Activated naive CD8-positive, alpha-beta T cell treated with anti-CD3 and anti-CD28 coated beads, Interleukin-2, amount 10 ng/mL, durations not matched to agents 7 days and 5 days (primary cell): ENCODE measurements at places on chromosomes 13 and 19.

DNA sequence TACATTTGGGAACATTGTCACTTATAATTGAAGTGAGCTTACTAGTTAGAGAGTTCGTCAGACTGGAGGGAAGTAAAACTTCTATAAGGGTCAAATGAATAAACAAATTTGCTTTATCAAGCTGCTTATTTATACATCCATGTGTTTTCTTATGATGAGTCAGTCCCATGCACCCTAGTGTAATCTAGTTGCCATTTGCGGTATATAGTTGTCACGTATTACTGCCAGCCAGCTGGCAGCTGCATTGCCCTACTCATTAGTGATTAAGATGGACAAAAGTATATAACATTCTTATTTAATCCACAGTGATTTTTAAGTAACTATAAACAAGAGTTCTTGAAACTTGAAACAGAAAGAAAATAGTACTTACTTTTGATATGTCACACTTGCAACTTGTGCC is 182.4 kb downstream of the GPC6 start:
- DNase-seq = no peak

DNA sequence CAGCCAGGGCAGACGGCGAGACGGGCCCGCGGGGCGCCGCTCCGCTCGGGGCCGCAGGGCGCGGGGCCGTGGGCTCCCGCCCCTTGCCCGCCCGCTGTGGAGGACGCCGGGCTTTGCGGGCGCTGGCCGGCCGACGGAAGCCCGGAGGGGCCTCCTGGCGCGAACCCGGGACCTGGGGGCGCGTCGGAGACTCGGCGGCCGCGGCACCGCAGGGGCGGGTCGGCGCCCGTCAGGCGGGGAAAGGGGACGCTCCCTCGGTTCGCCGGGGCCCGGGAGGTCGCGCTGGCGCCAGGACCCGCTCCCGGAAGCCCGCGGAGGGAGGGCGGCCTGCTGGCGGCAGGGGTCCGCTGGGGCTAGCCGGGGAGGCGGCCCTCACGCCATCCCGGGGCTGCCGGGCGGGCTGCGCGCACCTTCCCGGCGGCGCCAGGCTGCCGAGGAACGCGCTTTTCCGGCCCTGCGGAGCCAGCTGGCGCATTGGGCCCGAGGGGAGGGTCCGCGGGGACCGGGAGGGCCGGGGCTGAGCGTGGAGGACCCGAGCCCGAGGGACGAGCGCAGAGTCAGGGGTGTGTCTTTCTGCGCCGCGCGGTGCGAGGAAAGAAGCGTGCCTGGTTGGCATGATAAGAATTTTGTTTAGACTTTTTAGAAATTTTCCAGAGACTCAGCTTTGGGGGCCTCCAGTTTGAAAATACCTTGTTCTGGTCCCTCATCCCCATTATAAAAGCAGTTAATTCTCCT is 511 bp downstream of the GARRE1 start:
- peak; percentile 67 for DNase-seq

DNA sequence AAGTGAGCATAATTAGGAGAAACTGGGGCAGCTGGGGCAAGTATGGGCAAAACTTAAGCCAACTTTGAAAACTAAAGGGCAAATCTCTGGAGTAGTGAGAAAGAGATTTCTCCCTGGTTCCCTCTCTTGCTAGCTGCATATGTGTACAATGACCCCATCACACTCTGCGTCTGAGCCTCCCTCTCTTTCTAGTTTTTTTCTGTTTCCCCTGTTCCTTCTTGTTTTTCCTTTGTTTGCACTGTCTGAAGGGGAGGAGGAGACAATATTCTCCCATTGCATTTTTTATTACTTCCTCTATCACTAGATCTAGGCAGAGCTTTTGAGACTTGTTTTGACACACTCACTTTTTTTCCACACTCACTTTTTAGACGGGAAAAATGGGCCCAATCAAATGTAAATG is 11.2 kb upstream of the CLDN10 start:
- DNase-seq = no peak

GRCh38 chr13:22482496-22483000 is 698.2 kb upstream of the SGCG start:
- no peak for DNase-seq

DNA sequence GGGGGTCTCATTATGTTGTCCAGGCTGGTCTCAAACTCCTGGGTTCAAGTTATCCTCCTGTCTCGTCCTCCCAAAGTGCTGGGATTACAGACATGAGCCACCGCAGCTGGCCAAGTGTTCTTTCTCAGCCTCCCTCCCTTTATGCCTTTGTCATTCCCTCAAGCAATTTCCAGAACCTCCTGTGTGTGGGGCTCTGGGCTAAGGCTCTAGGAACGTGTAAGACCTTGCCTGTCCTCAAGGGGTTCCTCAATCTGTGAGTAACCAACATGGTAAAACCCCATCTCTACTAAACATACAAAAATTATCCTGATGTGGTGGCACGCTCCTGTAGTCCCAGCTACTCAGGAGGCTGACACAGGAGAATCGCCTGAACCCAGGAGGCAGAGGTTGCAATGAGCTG is 15.5 kb upstream of the SPACA4 start:
- DNase-seq = no peak

GRCh38 chr19:41409288-41409687 is 11.7 kb downstream of the BCKDHA start:
- DNase-seq = no peak

DNA sequence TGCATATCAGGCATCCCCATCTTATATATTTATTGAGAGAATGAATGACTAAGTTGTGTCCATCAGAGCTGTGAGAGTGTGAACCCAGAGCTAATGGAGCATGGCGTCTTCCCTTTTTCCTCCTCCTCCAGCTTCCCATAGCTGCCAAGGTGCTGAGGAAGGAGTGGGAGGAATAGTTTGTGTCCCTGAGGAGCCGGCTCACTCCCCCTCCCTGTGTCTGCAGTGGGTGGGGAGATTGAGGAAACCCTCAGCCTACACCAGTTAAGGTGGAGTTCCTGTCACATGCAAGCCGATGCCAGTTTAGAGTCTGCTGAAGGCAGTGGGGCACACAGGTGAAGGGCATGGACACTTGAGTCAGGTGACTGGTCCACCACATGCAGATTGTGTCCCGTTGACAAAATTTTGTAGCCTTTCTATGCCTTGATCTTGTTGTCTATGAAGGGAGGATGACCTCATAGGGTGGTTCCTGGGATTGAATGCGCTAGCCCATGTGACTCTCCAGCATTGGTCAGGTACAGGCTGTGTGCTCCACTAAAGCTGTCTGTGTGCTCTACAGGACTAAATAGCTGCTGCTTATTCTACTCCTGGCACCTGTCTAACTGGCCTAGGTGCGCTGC is 47.6 kb upstream of the GPI start:
- no peak for DNase-seq

- DNase-seq = no peak
Measured at GRCh38 chr19:6644796-6645195, 25.2 kb downstream of the TNFSF14 start.

GRCh38 chr19:9757544-9758501 is 10.7 kb downstream of the ZNF846 start:
- no peak for DNase-seq

- no peak for DNase-seq
Measured at GRCh38 chr19:42273407-42274064, 4.5 kb downstream of the CIC start.

GRCh38 chr13:80141123-80141849 is 199.6 kb downstream of the SPRY2 start:
- DNase-seq = no peak

DNA sequence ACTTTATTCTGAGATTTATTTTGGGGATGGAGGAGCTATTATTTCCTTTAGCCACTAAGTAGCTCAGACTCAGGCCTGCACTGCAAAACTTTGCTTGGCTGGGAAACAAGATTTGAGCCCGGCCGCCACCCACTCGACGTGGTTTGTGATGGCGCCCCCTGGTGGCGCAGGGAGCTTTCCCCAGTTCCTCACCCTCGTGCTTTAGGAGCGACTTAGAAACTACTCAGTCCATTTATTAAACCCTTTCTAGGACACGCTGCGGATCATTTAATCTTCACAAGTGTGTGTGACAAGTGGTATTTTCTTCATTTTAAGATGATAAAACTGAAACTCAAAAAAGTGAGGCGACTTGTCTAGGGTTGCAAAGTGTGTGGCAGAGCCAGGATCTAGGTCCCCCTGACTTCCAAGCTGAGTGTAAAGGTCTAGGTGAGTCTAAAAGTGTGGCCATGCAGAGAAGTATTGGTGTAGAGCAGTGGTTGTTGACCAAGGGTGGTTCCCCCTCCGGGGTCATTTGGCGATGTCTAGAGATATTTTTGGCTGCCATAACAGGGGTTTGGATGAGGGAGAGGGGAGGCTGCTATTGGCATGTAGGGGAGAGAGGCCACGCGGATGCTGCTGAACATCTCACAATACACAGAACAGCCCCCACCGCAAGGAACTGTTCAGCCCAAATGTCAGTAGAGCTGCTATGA is 2.2 kb downstream of the CXCL17 start:
- peak; percentile 89 for DNase-seq

GRCh38 chr13:98232456-98232855 is 55.4 kb upstream of the RNF113B start:
- DNase-seq = no peak

GRCh38 chr19:23774106-23774505 is 15.4 kb upstream of the ZNF681 start:
- DNase-seq = no peak

DNA sequence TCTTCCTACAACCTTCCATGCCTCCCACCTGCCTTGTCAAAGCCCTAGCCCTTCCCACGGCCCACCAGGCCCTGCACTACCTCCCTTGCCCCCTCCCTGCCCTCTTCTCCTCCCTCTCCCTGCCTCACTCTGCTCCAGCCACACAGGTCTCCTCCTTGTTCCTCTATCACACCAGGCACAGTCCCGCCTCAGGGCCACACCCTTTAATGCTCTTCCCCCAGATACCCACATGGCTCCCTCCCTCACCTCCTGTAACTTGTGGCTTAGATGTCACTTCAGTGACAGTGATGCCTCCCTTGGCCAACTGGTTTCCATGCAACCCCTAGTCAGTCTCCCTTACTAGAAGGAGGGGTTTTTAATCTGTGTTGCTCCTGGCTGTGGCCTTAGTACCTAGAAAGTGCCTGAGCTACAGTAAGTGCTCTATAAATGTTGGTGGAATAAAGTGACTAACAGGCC is 1.3 kb downstream of the SIRT6 start:
- DNase-seq = no peak

DNA sequence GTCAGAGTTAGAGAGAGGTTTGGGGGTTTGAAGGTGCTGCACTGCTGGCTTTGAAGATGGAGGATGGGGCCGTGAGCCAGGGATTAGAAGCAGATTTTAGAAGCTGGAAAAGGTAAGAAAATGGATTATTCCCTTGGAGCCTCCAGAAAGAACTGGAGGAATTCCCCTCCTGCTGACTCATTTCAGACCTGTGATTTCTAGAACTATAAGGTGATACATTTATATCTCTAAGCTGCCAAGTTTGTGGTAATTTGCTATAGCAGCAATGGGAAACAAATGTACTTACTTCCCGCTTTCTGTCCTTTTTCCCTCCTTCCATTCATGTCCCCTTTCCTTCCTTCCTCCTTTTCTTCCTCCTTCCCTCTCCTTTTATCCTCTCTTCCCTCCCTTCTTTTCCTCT is 78.5 kb upstream of the PCDH8 start:
- no peak for DNase-seq

- no peak for DNase-seq
Measured at GRCh38 chr13:81582381-81582780, 1241.5 kb upstream of the SPRY2 start.

DNA sequence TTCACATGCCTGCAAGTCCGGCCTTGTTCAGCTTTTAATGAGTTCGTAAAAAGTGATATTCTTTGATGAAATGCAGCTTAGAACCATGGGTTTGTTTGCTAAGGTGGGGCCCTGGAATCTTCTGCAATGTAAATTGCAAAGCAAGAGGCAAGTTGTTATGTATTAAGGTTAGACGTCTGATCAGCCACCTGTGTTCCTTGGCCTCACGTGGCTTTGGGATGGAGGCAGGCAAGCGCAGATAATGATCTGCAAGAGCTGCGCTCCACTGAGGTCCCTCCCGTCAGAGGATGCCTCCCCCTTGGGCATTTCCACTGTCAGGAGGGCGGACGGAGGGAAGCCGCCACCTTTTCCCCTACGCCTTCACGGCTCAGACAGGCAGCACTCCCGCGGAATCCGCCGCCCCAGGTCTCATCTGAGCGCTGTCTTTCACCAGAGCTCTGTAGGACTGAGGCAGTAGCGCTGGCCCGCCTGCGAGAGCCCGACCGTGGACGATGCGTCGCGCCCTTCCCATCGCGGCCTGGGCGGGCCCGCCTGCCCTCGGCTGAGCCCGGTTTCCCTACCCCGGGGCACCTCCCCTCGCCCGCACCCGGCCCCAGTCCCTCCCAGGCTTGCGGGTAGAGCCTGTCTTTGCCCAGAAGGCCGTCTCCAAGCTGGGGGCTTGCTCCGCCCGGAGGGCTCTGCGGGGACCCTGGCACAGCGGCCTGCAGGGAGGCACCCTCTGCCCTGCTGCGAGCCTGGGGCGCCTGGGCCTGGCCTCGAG is 110.9 kb downstream of the CRYL1 start:
- no peak for DNase-seq

GRCh38 chr13:44207476-44207875 is 166.1 kb upstream of the SERP2 start:
- no peak for DNase-seq

DNA sequence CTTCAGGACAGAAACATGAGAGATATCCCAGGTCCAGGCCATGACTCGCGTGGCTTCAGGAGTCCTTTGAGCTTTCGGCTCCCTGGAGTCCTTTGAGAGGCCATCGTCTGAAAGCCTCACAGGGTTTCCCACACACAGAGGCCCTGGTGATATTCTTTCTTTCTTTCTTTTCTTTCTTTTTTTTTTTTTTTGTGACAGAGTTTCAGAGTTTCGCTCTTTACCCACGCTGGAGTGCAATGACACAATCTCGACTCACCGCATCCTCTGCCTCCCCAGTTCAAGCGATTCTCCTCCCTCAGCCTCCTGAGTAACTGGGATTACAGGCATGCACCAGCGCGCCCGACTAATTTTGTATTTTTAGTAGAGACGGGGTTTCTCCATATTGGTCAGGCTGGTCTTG is 5.5 kb downstream of the SIN3B start:
- DNase-seq = no peak
